ENCODE measurements at places on chromosomes 3 and 15.

- no peak for DNase-seq
Observed at GRCh38 chr15:63227689-63228088, 38.3 kb downstream of the RAB8B start.

DNA sequence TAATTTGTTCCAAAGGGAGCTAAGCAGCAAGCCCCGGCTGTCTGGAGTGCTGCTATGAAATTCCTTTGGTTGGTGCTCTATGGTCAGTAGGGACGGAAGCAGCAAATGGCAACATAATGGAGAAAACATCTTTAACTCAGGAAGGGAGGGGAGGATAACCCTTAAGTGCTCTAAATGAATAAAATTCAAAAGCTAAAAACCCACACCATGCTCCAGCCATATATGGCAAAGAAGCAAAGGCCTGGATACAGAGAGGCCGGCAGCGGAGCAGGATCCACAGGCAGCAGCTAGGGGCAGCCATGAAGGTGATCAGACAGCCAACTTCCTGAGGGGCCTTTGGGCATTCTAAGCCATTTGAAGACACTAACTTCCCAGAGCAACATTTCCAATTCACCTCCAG is 38.9 kb downstream of the IL17RD start:
- no peak for DNase-seq

DNA sequence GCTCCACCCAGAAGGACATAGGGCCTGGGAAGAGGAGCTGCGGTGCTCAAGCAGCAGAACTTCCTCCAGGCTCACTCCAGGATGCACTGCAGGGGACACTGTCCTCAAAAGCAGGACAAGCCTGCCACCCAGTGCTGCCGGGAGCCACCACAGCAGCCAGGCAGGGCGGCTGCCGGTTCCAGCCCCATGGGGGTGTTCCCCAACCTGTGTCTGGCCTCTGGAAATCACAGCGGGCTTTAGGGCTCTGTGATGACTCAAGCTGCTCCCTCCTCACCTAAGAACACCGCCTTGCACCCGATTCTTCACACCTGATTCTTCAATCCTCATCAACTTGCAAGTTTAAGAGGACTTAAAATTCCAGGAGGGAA is 71.9 kb upstream of the SLC6A11 start:
- DNase-seq = no peak

- DNase-seq = no peak
Observed at GRCh38 chr3:99466331-99466730, 172.1 kb upstream of the COL8A1 start.

DNA sequence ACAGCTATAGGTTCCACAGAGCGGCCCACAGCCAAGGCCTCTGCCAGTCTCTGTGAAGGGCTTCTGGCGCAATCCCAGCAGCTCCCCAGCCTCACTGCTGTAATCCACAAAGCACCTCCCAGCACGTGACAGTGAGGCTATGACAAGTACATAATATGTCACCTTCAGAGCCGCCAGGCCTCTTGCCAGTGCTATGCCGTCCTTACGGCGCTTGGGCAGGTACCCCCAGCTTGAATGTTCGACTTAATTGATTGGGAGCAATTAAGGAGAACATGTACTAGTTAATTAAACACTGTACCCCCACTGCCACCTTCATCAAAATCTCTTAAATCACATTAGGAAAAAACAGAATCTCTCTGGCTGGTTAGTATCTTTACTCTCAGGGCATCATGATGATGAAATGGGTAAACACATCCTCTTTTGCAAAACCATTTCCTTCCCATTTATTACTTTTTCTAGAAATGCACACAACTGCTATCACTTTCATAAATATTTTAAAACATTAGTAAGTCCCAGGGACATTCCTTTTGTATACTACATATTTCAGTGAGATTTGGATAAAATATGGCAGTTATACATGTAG is 169.9 kb downstream of the XXYLT1 start:
- no peak for DNase-seq

DNA sequence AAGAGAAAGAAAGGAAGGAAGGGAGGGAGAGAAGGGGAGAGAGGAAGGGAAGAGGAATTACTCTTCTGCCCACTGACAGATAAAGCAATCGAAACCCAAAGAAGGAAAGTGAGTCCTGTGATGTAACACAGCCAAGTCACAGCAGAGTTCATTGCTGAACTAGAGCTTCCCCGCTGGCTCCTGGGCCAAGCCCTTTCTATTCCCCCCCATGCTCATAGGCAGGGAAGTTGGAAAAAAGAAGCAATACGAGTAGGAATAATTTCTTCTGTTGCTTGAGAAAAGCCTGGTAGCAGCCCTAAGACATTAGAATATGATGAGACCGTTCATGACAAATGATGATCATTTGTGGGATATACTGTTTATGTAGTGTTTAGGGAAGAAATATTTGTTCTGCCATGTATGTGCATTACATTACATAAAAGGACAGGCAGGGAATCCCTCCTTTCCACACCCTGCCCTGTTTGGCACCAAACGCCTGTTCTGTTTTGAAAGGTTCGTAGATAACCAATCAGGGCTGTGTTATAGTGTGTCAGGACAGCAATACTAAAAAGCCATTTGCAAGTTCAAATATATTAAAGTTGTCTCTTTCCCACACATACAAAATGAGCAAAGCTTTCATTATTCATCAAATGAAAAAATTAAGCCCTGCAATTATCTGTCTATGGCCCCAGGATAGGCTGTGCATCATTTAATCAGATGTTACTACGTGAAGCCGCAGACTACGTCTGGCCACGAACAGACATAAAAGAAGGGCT is 111.0 kb upstream of the TRPM1 start:
- no peak for DNase-seq

DNA sequence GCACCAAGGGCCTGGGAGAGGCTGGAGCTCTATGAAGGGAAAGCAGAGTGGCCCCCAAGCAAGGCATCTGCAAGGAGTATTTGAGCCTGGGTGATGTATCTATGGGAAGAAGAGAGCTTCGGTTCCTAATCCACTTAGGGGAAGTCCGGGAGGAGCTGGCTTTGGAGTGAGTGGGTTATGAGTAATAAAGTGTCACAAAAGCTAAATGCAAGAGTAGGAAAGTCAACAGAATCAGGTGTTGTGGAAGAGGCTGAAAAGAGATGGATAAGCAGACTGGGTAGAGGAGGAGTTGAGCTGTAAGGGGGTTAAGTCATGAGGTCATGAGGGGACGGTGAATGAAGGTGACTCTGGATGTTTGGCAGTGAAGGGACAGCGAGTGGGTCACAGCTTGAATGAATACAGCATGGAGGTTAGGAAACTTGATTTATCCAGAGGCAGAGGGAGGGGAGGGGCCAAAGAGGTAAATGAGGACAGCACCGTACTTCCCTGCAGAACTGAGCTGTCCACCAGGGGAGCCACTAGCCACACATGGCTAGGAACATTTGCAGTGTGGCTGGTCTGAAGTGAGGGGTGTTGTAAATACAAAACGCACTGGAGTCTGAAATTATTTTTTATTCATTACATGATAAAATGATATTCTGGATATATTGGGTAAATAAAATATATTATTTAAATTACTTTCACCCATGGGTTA is 83.3 kb downstream of the ADCY5 start:
- DNase-seq = peak; percentile 17

DNA sequence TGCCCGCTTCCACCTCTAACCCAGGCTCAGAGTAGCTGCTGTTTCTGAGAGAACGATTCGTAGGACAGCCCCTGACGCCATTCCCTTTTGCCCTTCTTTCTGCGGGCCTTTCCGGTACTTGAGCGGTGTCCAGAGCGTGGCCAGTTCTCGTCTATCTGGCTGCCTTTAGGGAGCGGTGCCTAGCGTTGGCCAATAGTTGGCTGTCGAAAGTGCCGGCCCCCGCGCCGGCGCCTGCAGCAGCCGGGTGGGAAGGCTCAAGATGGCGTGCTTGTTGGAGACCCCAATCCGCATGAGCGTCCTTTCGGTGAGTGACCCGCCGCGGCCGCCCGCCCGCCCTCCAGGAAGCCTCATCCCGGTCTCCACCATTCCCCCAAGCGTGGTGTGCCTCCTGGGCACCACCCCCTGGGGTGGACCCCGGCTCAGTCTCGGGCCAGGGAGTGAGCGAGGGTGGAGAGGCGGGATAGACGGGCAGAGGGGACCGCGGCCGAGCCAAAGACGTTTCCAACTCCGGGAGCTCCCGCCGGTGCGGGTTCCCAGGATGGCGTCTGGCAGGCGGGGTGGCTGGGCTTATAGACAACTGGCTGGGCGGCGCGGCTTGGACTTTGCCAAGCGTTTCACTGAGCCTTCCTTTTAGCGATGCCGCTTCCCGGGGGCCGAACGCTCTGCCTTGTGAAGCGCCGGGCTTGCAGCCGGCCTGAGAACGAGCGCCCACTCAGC is at the start of gene ARMC8:
TSS of gene ARMC8 (plus strand) at position 6 of the 717 bp plus-strand sequence. CDS start at position 260, 254 bp downstream.
- peak; percentile 93 for DNase-seq

GRCh38 chr15:93854088-93854487 is 377.3 kb upstream of the MCTP2 start:
- DNase-seq = no peak

- no peak for DNase-seq
Observed at GRCh38 chr3:14320219-14320618, 82.2 kb upstream of the SLC6A6 start.

- DNase-seq = no peak
Observed at GRCh38 chr15:77034695-77035489, 36.0 kb downstream of the TSPAN3 start.

DNA sequence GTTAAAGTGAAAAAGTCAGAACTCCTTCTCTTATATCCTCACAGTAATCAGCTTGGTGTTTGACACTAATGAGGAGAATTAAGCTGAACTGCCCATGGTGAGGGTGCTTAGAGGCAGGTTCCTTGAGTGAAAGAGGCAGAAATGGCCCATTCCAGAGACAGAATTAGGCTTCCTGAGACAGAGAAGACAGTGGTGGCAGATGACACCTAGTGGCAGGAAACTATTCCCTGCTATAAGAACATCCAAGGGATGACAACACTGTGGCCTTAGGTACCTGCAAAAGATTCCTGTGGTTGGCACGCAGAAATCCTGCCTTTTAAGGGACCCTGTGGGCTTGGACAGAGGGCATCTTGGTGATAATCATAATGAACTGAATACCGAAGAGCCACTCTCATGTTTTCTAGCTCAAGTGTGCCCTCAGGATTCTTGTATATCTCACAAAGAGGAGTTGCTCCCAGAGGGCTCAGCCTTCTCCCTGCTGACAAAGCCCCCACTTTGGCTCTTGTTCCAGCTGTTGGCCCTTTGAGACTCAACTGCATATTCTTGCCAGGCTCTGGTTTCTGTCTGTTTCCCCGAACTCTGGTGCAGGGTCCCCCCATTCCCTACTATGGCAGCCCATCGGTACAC is 56.0 kb downstream of the KBTBD12 start:
- DNase-seq = peak; percentile 85

- no peak for DNase-seq
Observed at GRCh38 chr15:84616235-84616634, 15.4 kb downstream of the ZSCAN2 start.

- no peak for DNase-seq
Observed at GRCh38 chr3:17830788-17831187, 88.4 kb upstream of the TBC1D5 start.

DNA sequence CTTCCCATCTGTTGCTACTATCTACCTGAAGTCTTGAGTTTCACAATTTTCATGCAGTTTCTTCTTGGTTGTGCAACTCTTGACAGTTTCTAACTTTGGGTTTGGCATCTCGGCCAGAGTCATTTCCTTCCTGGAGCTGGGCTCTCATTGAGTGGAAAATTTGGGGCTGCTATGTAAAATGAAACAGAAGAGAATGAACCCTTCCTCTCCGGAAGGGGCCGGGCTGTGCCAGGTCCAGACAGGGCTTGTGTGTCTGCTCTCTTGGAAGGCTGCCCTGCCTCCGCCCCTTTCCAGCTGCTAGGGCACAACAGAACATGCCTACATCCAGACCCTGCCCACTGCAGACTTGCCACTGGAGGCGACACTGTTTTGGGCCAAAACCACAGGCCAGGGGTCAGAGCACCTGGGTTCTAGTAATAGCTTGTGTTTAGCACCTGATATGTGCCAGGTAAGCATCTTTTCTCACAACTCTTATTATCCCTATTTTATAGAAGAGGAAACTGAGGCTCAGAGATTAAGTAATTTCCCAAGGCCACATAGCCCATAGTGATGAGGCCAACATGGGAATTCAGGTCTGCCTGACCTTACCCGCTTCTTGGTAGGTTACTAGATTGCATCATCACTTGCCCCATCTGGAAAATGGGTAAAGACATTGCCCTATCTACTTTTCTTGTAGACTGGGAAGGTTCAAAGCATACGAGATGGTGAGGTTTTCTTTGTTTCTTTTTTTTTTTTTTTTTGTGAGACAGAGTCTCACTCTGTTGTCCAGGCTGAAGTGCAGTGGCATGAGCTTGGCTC is 25.0 kb downstream of the IRAK2 start:
- DNase-seq = no peak

GRCh38 chr3:129745253-129745652 is 138.8 kb upstream of the PLXND1 start:
- no peak for DNase-seq

GRCh38 chr3:53758846-53759245 is 87.4 kb downstream of the CHDH start:
- DNase-seq = no peak

DNA sequence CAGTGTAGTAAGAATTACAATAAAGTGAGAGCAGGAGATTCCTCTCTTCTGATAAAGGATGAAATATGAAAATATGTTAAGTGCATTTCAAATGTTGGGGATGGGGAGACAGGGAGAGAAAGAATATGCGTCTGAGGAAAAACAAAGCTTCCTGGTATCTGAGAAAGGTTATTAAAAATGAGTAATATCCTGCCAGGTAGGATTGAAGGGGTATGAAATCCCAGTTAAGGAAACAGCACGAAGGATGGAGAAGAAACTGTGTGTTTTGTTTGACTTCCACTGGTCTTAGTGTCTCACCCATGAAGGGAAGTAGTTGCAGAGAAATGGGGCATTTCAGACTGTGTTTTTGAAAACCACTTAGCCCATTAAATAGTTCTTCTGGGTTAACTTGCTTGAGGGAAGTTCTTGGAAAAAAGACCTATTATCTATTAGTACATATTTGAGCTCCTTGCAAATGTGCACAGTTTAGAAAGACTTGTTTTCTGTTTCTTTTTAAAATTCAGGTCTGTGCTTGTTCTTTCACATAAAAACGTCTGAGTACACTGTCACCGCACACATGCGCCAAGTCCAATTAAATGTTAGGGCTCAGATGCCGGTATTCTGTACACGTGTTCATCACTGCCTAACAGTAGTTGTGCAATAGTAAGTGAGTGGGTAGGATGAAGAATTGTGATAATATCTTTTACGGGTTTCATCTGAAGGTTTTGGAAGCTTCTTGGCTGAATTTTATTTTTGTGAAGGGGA is 196.1 kb upstream of the P2RY1 start:
- no peak for DNase-seq

DNA sequence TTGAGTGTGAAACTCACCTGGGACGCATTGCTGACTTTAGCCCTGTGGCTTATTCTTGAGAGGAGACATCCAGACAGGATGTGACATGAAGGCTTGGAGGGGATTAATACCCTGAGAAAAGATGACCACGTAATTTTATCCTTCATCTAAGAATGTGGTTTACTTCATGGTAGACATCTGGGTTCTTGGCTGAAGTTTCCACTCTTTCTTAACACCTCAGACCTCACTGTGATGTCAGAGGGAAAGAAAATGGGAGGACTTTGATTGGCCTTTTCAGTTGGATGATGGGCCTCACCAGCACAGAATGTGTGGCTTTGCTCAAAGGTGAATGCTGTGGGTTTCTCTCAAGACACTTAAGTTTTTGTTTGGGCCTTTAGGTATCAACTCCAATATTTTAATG is 16.5 kb downstream of the GORASP1 start:
- no peak for DNase-seq

Measured in NCI-H1417 (cell line).